Left renal pelvis (tissue), 4 donors: ENCODE measurements at places on chromosomes 5 and 9.

DNA sequence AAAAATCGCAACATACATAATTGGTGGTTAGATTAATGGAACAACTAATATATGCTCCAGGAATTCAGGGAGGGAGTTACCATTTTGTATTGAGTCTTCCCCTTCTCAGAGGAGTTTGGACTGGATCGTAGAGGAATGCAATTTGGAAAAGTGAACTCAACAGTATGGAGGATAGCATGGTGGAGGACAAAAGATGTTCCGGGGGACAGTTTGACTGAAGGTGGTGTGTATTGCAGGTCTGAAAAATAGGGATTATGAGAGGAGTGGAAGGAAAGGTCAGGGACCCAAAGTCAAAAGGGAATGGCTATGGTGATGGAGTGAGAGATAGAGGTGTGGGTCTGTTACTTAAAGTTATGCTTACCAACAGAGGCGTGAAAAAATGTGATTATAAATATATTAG, 1.5 kb downstream of the DNAJC21 start:
- no peak for DNase-seq

DNA sequence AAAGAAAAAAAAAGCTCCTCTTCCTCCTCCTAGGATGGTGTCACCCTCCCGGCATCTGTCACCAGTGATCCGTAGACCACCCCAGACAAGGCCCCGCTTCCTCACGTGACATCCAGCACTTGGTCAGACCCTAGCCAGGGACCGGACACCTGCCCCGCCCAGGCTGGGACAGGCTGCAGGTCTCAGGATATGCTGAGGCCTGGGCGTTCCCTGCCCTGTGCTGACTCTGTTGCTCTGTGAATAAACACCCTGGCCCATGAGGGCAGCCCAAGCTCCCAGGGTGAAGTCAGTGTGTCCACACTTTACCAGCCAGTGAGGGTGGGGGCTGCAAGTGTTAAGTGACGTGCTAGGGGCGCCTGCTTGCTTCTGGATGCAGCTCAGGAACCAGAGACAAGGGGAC, 5.6 kb downstream of the EDF1 start:
- DNase-seq, result no peak

DNA sequence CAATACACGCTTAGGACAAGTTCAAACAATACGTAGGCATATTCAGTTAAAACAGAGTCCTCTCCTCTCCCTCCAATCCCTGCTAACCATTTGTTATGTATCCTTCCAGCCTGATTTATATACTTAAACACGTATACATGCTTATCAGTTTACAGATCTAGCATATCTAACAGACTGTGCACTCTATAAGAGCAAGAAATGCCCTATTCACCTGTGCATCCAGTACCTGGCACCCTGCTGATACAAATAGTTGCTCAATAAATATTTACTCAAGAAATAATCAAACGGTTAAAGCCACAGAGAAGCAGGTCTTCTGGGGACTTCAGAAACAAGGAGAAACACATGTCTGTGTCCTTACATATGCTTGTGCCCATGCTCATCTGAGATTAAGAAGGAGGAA, 55.9 kb downstream of the MLLT3 start:
- no peak for DNase-seq

DNA sequence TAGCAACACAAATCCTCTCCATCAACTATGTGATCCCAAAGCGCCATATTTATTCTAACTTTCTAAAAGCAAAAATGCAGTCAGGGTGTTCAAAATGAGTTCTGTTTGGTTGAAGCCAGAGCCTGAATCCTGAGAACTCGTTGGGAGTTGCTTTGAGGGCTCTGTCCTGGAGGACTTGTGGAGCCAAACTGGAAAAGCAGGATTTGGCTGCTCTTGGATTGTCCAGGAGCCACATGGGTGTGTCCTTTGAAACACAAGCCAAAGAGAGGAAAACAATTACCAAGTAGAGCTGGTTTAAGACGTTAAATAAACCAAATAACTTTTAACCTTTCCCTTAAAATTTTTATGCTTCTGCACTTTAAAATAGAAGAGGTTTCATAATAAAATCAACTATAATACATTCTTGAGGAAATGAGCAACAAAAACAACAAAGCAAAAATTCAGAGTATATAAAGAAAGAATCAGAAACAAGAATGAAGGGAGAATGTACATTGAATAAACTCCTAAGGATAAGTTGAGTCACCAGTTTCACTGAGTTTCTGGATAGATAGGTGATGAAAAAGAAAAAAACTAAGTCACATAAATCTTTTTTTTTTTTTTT, 13.5 kb downstream of the C5orf46 start:
- no peak for DNase-seq

DNA sequence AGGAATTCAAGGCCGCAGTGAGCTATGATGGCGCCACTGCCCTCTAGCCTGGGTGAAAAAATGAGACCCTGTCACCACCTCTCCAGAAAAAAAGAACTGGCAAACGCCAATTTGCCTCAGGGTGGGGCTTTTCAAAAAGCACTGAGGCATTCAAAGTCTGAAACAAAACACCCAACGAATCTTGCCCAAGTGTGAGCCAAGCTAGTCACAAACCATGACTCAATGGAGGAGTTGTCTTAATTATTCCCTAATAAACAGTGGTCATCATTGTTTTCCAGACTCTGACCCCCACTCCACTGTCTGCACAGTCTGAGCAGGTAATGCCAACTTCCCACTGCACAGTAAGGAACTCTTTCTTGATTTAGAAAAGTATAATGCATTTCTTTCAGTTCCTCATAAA, 16.8 kb downstream of the FRMD3 start:
- DNase-seq, result no peak

- no peak for DNase-seq
These were observed 221.7 kb downstream of the DIRAS2 start for GRCh38 chr9:90420768-90421513.

DNA sequence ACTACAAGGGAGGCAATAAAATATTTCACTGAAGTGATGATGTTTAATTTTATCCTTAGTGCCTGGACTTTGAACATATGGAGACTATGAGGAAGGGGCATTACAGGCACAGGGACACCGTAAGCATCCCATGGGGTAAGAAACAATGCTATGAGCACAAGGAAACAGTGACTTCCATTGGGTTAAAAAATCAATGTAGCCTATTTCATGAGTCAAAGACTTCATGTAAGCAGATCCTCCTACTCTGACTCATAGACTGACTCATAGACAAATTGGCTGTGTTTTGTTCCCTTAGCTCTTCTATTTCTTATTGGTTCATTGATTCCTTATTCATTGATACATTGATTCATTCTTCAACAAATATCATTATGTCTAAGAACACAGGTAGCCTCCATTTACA, 351.0 kb downstream of the PRELID2 start:
- no peak for DNase-seq
